Natural killer cell treated with Interleukin-12 subunit alpha and Interleukin-12 subunit beta and Interleukin-15 and Interleukin-18, amount 100 ng/mL, for 72 hours (primary cell): ENCODE measurements at places on chromosomes 6 and 20.

- H3K4me3 ChIP-seq = no peak overlapping the region
- H3K27ac ChIP-seq = no peak overlapping the region
- no peak for DNase-seq
- H3K36me3 ChIP-seq = no peaks in the 10 kb centered on the region
- H3K27me3 ChIP-seq = peaks cover 8% of the 10 kb centered on the region
Measured at GRCh38 chr6:129120856-129121638, 238.1 kb downstream of the LAMA2 start.

- H3K36me3 ChIP-seq = no peaks in the 10 kb centered on the region
- no peaks in the 10 kb centered on the region for H3K4me1 ChIP-seq
- DNase-seq = no peak
- H3K27me3 ChIP-seq = no peaks in the 10 kb centered on the region
- H3K4me3 ChIP-seq = no peak overlapping the region
Measured at GRCh38 chr20:15491575-15491974, 1081.7 kb downstream of the KIF16B start.

GRCh38 chr20:40860487-40860902, 168.1 kb upstream of the TOP1 start:
- no peaks in the 10 kb centered on the region for H3K27me3 ChIP-seq
- no peak for DNase-seq
- no peak overlapping the region for H3K4me3 ChIP-seq

- no peak overlapping the region for H3K4me3 ChIP-seq
- H3K27me3 ChIP-seq = no peaks in the 10 kb centered on the region
- no peak overlapping the region for H3K27ac ChIP-seq
- DNase-seq = no peak
Measured at GRCh38 chr20:39309458-39309857, 347.3 kb downstream of the DHX35 start.

DNA sequence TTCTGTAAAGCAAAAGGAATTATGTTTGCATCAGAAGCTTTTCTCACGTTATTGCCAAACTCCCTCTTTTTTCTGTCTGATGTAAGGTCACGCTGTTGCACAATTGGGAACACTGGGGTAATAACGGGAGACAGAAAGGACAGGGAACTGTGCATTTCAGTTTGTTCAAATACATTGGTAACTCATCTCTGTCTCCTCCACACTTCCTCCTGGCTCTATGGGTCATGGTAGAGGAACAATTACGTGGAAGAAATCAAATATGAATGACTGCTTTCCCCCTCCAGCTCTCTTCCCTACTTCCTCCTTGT, 132.2 kb upstream of the TNFAIP3 start:
- H3K4me1 ChIP-seq = peaks cover 26% of the 10 kb centered on the region
- no peak overlapping the region for H3K4me3 ChIP-seq
- DNase-seq = no peak
- H3K27ac ChIP-seq = no peak overlapping the region
- peaks cover 7% of the 10 kb centered on the region for H3K27me3 ChIP-seq
